NCI-H2171 treated with DMSO at 0.1 percent for 48 hours (cell line): ENCODE measurements at places on chromosomes 12 and 14.

DNA sequence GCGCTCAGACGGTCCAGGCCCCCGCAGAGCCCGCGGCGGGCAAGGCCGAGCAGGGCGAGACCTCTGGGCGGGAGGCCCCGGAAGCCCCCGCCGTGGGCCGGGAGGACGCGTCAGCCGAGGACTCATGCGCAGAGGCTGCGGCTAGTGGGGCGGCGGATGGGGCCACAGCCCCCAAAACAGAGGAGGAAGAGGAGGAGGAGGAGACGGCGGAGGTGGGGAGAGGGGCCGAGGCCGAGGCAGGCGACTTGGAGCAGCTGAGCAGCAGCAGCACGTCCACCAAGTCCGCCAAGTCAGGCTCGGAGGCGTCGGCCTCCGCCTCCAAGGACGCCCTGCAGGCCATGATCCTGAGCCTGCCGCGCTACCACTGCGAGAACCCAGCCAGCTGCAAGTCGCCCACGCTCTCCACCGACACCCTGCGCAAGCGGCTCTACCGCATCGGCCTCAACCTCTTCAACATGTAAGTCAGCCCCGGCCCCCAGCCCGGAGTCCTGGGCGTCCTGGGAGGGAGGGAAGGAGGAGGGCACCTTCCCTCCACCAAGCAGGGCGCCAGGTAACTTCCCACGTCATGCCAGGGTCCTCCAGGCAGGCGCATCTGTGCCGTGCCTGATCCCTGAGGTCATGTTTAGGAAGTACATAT, 72.4 kb downstream of the IQSEC3 start:
- DNase-seq = no peak

DNA sequence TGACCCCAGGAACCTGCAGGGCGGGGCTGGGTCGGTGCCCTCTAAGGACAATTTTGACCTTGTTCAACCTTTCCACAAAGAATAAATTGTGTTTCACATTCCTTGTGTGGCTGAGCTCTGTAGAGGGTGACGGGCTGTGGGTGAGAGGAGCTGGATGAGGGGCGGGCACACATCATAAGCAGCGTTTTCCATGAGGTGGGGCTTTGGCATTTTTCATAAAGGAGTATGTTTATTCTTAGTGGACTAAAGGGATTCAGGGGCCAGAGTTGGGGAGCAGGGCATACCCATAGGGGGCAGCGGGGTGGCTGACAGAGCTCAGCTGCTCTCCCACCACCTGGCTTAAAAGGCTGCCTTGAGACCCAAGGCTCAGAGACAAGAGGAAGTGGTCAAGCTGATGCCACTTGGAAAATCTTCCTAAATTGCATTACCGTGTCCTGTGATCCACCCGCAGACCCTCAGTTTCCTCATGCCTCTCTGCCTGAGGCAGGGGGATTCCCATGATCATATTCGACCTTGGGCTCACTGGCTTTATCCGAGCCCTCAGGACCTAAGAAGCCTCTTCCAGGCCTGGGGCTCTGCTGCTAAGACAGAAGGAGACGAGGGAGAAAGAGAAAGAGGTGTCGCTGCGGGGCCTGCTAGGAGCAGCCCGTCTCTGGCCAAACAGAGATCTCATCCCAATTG, 11.4 kb downstream of the MMP14 start:
- no peak for DNase-seq

DNA sequence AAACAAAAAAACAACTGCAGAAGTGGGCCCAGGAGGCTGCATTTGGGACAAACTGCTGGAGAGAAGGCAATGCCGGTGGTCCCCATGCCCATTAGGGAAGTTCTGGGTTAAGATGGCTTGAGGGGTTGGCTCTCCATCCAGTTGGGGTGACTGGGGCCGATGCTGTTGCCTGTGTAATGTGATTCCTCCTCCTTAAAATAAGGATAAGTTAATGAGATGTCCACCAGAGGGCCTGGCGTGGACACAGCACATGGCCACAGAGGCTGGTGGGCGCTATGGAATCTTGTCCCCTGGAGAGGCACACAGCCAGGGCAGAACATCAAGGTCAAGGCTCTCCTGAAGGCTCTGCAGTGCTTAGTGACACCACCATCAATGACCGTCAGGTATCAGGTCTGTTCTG, 1.0 kb upstream of the TESC start:
- no peak for DNase-seq

GRCh38 chr12:126668961-126669360, 1598.0 kb upstream of the TMEM132C start:
- no peak for DNase-seq

- DNase-seq = peak; percentile 79
Measured at GRCh38 chr12:51823875-51824565, 24.5 kb downstream of the FIGNL2 start.

GRCh38 chr12:89880690-89881350, 172.2 kb upstream of the ATP2B1 start:
- no peak for DNase-seq

DNA sequence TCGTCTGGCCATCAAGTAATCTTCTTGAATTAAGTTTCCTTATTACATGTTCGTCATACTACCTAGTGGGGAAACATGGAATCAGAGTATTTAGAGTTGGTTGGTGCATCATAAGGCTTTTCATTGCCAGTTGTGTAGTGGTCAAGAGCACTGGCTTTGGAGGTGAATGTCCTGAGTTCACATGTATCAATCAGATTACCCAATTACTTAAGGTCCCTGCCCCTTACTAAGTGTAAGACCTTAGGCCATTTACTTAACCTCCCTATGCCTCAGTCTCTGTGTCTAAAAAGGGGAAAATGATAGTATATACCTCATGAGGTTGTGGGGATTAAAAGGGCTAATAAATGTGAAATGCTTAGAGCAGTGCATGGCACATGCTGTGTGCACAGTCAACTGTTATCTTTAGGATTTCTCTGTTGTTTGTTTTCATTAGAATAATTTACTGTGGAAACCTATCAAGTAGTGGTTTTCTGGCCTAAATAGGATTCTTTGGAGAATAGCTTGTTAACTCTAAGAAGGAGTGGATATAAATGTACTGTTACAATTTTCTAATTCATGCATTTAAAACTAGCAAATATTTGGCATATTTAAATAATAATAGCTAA, 27.0 kb downstream of the MSRB3 start:
- no peak for DNase-seq

- peak; percentile 97 for DNase-seq
Measured at GRCh38 chr12:57868851-57869268, 22.3 kb upstream of the CTDSP2 start.

DNA sequence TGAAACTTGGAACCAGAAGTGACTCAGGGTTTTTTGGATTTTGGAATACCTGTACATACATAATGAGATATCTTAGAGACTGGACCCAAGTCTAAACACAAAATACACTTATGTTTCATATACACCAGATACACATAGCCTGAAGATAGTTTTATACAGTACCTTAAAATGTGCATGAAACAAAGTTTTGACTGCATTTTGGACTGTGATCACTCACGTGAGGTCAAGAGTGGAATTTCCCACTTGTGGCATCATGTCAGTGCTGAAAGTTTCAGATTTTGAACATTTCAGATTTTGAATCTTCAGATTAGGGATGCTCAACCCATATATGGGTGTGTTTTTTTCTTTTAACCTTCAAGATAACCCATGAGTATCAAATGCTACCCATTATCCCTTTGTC, 6.6 kb downstream of the SBNO1 start:
- no peak for DNase-seq

GRCh38 chr14:105899071-105899641, 372.8 kb downstream of the TMEM121 start:
- DNase-seq = no peak
